Putamen (tissue), 1 donor: ENCODE measurements at places on chromosomes 4 and X.

GRCh38 chrX:46611658-46612362 is 38.2 kb downstream of the CHST7 start:
- DNase-seq: no peak

- no peak for DNase-seq
These were observed 855 bp upstream of the DHRSX start for GRCh38 chrX:2501559-2502102.

DNA sequence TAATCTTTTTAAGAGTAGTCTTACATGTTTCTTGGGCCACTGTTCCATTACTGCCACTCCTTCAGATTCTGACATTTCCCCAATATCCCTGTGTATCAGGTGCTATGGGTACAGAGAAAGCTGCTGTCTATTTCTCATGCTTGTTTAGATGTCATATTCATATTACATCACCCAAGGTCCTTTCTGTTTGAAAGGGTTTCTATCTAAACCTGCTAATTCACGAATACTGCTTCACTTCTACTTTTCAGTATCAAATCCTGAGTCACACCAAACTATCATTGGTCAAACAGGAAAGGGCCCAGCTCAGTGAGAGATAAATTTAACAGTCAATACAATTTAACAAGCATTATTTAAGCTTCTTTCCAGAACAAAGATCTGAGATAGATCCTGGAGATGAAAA is 241.4 kb downstream of the UGT8 start:
- DNase-seq: no peak

DNA sequence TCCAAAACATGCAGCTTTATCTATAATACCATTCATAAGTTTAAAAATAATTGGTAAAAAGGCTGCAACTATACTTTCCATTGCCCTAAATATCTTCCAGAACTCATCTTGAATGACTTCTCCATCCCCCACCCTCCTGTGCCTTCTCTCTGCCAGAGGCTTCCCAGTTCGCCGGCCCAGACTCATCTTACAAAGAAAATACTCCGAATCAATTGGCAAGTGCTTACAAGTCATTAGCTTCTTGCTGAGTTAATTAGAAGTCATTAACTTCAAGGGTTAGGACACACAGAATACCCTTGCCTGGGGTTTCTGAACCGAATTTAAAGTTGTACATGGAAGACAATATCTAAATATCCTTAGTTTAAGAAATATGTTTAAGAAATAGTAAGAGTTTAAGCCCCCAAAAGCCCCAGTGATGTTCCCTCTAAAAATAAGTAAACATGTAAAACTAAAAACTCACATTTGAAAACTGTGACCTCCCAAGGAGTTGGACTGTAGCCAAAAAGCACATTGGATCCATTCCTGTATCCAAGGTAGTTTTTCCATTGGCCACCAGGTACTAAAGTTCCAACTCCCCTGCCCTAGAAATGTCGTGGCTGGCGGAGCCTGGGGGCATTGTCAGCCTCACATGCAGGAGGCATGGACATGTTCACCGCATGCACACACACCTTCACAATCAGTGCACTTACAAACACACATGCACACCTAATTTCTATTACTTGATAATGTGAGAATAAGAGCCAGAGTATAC is 535.2 kb upstream of the FAT1 start:
- DNase-seq: no peak

DNA sequence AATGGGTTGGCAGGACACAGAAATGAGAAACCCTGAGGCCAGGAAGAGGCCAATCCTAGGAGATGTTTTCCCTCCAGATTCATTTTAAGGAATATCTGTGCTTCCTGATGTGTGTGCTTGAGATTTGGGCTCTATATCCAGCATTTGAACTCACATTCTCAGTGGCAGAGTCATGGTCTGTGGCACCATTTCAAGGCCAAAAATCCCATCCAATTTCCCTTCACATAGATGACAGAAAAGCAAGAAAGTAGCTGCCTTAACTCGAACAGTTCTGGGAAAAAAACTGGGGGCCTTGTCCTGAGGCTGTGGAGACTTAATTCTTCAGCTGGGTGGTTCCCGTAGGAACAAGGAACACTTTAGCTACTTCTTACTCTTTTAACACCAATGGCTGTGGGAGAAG is 27.4 kb downstream of the TAF7L start:
- no peak for DNase-seq

DNA sequence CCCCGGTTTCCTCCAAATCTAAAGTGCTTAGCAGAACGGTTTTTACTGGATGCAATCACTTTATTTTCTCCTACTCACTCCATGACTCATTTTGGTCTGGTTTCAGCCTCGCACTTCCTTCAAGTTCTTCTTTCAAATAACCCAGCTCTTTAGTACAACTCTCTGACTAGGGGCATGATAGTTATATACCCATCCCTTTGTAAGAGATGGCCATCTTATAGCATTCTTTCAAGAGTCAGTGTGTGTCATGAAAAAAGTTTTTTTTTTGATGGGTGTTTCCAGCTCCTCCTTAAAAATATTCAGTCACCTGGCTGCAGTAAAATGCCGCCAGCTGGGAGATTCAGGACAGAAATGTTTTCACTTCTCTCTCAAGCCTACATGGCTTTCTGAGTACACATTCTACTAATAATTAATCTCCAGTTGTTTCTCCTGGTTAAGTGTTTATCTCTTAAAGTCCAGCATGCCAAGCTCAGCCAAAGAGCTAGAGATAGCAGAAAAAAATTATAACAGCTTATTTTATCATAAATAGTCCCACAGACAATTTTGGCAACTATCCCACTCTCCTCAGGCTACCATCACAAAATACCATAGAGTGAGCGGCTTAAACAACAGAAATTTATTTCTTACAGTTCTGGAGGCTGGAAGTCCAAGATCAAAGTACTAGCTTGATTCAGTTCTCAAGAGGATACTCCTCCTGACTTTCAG is 139.3 kb downstream of the GASK1B start:
- DNase-seq: no peak

GRCh38 chrX:26262121-26262523 is 46.2 kb downstream of the MAGEB5 start:
- DNase-seq: no peak

GRCh38 chr4:17094159-17094875 is 195.9 kb upstream of the LDB2 start:
- DNase-seq: no peak

DNA sequence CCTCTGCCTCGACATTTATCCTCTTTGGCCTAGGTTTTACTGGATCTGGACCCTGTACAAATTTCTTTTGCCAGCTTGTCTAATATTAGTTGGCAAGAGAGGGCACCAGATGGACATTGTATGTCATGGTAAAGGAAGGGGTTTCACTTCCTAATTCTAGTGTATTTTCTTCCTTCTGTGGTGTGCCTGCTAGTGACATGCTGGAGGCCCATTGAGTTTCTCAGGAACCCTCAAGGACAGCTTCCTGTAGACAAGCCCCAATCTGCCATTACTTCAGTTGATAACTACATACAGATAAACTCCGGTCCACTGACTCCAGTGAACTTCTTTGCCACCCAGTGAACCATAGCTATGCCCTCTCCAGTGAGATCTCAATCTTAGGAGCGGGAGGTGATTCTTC is 116.9 kb downstream of the STPG2 start:
- no peak for DNase-seq

DNA sequence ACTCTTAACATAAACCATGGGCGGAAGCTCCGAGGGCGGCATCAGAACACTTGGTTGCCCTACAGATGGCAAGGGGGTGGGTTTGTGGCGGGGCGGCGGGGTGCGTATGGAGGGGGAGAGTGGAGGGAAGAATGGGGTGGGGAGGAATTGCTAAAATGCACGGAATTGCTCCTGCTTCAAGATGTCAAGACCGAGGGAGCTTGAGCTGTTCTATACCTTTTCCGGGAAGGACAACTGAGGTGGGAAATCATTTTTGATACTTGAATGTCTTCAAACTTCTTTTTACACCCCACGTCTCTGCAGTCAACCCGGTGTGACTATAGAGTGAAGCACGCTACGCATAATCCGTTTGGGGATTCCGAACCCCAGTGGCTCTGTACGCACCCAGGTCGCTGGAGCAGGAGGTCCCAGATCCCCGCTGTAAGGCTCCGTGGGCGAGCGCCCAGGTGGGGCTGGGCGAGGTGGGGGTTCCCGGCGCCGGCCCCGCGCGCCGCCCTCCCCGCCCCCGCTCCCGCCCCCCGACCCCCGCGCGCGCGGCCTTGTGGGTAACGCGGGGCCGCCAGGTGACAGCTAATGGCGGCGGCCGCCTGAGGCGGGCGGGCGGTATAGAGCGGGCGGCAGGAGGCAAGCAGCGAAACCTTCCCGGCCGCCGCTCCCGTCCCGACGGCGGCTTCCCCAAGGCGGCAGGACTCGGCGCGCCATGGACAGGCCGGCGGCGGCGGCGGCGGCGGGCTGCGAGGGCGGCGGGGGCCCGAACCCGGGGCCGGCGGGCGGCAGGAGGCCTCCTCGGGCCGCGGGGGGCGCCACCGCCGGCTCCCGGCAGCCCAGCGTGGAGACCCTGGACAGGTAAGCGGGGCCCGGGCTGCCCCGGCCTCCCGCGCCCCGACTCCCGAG is at the start of gene MTMR1:
MTMR1 (plus strand) TSS at position 566 of the 894 bp plus-strand sequence; CDS start at position 701, 135 bp downstream.
- DNase-seq: no peak

DNA sequence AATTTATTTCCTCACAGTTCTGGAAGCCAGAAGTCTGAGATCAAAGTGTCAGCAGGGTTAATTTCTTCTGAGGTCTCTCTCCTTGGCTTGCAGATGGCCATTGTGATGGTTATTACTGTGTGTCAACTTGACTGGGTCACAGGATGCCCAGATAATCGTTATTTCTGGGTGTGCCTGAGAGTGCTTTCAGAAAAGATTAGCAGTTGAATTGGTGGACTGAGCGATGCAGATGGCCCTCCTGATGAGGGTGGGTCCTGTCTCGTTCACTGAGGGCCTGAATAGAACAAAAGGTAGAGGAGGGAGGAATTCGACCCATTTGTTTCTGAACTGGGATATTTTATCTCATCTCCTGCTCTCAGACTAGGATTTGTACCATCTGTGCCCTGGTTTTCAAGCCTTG is 15.7 kb downstream of the SMIM43 start:
- no peak for DNase-seq

- DNase-seq: peak; percentile 29
These were observed 8.8 kb upstream of the RASL11B start for GRCh38 chr4:52853351-52853750.
